ENCODE measurements at places on chromosomes 13 and 19. TPM values are rescaled to one million over a fixed set of nuclear protein-coding genes. Genes with fewer than 3 reads are reported as not detected.

NAPSA gene
- 0.73 TPM for total RNA-seq

SIGLEC7 gene
- not detected for total RNA-seq

SYNE4 gene
- 2.6 TPM for total RNA-seq

DNA sequence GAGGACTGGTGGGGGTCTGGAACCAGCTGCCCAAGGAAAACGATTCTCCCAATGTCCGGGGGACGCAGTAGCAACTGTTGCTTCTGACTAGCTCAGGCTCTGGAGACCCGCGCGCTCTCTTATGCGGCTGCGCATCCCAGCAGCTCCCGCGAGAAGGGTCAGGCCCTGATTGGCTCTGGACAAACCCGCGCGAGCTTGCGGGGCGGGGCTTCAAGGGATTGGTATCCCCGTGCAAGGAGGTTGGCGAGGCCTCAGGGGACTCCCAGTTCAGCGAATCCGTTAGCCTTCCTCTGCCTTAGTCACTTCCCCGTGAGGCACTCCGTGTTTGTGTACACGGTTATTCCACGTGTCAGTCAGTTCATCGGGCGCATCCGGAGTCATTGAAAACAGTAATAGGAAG, 20.2 kb downstream of the SIGLECL1 start:
- DNase-seq = no peak
- H3K36me3 ChIP-seq = no peaks in the 10 kb centered on the region
- H3K27ac ChIP-seq = no peak overlapping the region
- H3K4me1 ChIP-seq = peaks cover 20% of the 10 kb centered on the region

- H3K27ac ChIP-seq = no peak overlapping the region
- no peak for DNase-seq
- H3K4me1 ChIP-seq = no peaks in the 10 kb centered on the region
- no peak overlapping the region for H3K4me3 ChIP-seq
- no peaks in the 10 kb centered on the region for H3K27me3 ChIP-seq
Measured at GRCh38 chr13:72403396-72404010, 323.9 kb downstream of the MZT1 start.

GRCh38 chr19:8924283-8924682, 85.9 kb downstream of the MUC16 start:
- no peak for DNase-seq
- H3K4me1 ChIP-seq = no peaks in the 10 kb centered on the region
- no peaks in the 10 kb centered on the region for H3K36me3 ChIP-seq
- H3K27me3 ChIP-seq = no peaks in the 10 kb centered on the region
- H3K27ac ChIP-seq = no peak overlapping the region

DNA sequence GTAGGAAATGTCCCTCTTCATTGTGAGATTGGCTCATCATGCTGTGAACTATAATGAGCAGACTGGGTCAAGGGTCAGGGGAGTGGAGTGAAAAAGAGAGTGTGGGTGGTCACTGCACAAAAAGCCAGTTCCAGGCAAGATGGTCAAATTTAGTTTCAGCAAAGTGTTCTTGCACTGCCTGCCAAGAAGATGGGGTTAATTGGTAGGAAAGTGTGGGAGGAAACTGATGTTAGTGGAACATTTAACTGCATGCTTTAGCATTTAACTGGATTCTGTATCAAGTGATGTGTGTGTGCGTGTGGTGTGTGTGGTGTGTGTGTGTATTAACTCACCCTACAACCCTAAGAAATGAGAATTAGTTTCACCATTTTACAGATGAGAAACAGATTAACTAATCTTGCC, 131.6 kb downstream of the COG6 start:
- no peaks in the 10 kb centered on the region for H3K27me3 ChIP-seq
- no peak overlapping the region for H3K27ac ChIP-seq
- H3K4me1 ChIP-seq = no peaks in the 10 kb centered on the region
- DNase-seq = no peak
- H3K36me3 ChIP-seq = no peaks in the 10 kb centered on the region

- no peak overlapping the region for H3K4me3 ChIP-seq
- H3K27ac ChIP-seq = no peak overlapping the region
- peaks cover 25% of the 10 kb centered on the region for H3K36me3 ChIP-seq
Measured at GRCh38 chr19:15274477-15274876, 42.2 kb upstream of the EPHX3 start.

- DNase-seq = no peak
- H3K27ac ChIP-seq = no peak overlapping the region
- no peaks in the 10 kb centered on the region for H3K4me1 ChIP-seq
- H3K27me3 ChIP-seq = peaks cover 4% of the 10 kb centered on the region
- H3K4me3 ChIP-seq = no peak overlapping the region
Measured at GRCh38 chr13:109611912-109612691, 174.3 kb downstream of the IRS2 start.

DNA sequence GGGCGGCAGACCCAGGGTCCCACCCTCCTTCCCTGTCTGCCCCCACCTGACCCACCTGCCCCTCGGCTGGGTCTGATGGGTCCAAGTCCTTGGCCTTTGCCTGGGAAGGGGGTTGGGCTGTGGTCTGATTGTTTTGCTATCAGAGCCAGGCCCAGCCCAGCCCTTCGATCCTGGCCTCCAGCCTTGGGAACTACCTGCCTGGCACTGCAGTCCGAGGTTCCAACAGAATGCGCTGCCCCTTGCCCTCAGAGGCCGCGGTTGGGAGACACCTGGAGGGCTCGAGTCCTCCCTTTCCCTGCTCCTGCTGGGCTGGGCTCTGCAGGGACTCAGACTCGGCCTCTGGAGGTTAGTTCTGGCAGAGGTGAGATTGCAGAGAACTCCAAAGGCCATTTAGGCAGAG, 1.6 kb downstream of the CCL25 start:
- DNase-seq = no peak
- H3K36me3 ChIP-seq = no peaks in the 10 kb centered on the region
- no peak overlapping the region for H3K27ac ChIP-seq

GRCh38 chr13:97327086-97327485, 105.0 kb downstream of the MBNL2 start:
- no peak overlapping the region for H3K4me3 ChIP-seq
- H3K27ac ChIP-seq = no peak overlapping the region
- no peaks in the 10 kb centered on the region for H3K27me3 ChIP-seq

DNA sequence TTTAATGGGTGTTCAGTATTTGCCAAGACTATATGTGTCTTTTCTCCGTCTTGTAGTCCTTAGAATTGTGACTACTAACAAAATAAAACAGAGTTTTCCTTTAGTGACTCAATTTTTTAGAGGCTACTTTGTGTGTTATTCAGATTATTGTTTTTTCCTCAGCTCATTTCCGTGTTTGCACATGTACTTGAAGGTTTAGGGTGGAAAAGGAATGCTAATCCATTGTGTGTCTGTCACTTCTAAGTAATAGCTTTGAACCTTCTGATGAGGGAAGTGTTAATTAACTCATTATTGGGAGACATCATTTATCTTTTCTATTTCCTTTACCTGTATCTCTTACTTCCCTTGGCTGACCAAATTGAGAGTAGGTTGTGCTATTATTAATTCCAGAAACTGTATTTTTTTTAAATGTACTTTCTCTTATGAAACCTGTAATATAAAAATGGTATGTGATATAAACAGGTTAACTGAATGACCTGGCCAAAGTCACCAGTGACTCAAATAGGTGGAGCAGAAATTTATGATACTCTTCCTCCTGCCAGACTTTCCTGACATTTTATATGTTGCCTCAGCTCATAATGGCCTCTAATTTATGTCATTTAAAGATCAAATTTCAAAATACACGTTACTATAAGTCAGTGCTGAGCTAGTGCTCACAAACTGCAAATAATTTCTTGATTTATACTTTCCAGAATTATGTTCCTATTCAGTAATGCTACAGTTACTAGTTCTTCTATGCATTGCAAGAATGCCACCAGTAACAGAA, 88.8 kb downstream of the LMO7 start:
- H3K4me3 ChIP-seq = no peak overlapping the region
- DNase-seq = no peak
- H3K27me3 ChIP-seq = no peaks in the 10 kb centered on the region

DNA sequence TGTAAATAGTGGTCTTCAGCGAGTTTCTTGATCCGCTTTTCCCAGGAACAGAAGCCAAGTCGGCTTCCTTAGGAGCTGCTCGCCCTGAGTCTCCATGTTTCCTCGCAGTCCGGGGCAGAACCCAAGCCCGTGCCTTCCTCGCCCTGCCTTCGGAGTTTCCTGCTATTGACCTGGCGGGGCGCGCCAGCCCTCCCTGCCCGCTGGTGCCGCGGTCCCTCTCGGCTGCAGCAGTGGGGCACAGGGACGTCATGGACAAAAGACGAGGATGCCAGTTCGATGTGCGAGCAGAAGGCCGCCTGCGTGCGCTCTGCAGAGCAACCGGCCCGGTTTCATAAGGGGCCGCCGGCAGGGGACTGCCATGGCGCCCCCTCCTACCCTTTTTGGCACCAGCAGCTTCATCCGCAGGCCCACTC, 156.6 kb downstream of the TM9SF2 start:
- H3K27me3 ChIP-seq = peaks cover 15% of the 10 kb centered on the region
- H3K36me3 ChIP-seq = peaks cover 3% of the 10 kb centered on the region
- peak overlapping the region; percentile 93 for H3K27ac ChIP-seq
- peak overlapping the region; percentile 66 for H3K4me3 ChIP-seq
- no peak for DNase-seq

All from activated CD8-positive, alpha-beta T cell treated with anti-CD3 and anti-CD28 coated beads, Interleukin-2, amount 10 ng/mL, durations not matched to agents 7 days and 5 days (primary cell).